ENCODE measurements at places on chromosomes 5 and 9.
A peak's percentile ranks its signal among the peaks of the same experiment; 100 is the strongest.

- no peak for DNase-seq
Observed at GRCh38 chr9:137373611-137373980, 49.4 kb downstream of the EXD3 start.

DNA sequence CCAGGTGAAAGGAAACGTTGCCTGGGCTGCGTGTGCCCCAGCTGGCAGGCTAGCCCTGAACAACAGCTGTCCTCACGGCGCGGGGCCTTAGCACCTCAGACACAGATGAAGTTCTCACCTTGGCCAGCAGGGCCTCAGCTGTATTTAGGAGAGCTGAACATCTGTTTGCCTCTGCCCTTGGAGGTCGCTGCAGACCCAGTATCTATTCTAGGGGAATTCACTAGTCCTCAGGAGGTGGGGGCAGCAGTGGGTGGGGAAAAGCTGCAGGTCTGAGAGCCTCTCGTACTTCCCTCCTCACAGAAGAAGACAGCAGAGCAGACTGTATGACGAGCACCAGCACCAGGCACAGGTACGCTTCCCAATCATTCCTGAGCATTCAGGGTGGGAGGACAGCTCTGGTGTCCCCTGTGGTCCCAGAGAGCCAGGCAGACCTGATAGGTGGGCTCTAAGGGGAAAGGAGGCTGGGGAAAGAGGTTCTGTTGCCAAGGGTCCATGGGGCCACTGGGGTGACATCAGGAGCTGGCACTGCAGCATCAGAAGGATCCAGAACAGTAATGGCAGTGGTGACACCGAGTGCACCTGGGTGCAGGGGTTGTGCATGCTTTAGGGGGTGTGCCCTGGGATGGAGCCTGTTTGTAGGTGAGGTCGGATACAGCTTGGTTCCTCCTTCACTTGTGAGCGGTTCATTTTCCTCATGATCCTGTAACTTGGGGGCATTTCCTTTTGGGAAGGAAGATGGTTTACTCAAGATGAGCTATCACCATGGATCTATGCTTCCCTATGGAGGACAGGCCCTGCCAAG lies 13.8 kb downstream of the CD74 start:
- no peak for DNase-seq

- DNase-seq, result no peak
Observed at GRCh38 chr5:36277521-36278176, 24.1 kb downstream of the RANBP3L start.

GRCh38 chr5:97559827-97560598 lies 377.0 kb upstream of the RIOK2 start:
- DNase-seq, result no peak

- no peak for DNase-seq
Observed at GRCh38 chr9:81387360-81388106, 301.8 kb downstream of the TLE1 start.

- peak; percentile 53 for DNase-seq
Observed at GRCh38 chr5:173984218-173984617, 4.8 kb upstream of the C5orf47 start.

DNA sequence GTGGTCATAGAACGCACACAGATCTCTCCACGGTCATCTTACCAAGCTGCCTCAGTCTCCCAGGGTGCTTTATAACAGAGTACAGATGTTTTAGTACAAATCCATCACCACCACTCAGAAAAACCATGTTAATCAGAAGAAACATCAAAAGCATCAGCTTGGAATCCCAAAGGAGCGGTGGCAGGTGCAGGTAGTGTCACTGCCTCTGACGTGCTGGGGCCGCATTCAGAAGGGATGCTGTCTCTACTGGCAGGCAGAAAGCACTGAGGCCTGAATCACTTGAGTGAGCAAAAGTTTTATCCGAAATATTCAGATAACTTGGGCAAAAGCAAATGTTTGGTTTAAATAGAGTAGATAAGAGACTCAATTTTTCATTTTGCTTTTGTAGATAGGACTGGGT lies 448.4 kb upstream of the ZNF608 start:
- DNase-seq, result no peak

DNA sequence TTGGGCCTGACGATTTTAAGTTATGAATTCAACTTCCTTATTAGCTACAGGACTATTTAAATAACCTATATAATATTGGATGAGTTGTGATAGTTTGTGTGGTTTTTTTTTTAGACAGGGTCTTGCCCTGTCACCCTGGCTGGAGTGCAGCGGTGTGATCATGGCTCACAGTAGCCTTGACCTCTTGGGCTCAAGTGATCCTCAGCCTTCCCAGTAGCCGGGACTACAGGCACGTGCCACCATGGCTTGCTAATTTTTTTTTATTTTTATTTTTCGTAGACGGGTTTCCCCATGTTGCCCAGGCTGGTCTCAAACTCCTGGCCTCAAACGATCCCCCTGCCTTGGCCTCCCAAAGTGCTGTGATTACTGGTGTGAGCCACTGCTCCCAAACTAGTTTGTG lies 17.6 kb downstream of the SPZ1 start:
- DNase-seq, result no peak

DNA sequence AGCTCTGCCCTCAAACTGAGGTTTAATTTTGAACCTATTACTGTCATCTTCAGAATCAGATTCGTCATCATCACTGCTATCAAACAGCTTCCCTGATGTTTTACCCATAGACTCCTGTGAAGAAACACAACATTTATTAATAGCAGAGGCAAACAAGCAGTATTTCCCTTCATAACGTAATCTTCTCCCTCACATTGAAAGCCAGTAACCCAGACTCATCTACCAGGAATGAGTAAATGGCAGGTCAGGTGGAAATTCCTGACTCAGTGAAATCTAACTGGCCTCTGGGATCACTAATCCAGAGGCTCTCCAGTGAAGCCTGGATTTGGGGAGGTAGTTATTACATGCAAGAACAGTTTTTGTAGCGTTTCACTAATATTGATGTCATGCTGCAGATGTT lies 14.6 kb downstream of the NOL8 start:
- DNase-seq, result no peak

- no peak for DNase-seq
Observed at GRCh38 chr5:58890701-58891085, 307.8 kb downstream of the RAB3C start.

GRCh38 chr9:19122490-19123042 lies 4.7 kb downstream of the PLIN2 start:
- no peak for DNase-seq

GRCh38 chr5:179801304-179802206 lies 5.1 kb downstream of the MGAT4B start:
- DNase-seq, result no peak

- no peak for DNase-seq
Observed at GRCh38 chr5:116759860-116760640, 185.4 kb upstream of the SEMA6A start.

- no peak for DNase-seq
Observed at GRCh38 chr9:68975365-68976043, 38.4 kb downstream of the PRKACG start.

GRCh38 chr9:96497117-96497399 lies 47.1 kb downstream of the HABP4 start:
- DNase-seq, result no peak

DNA sequence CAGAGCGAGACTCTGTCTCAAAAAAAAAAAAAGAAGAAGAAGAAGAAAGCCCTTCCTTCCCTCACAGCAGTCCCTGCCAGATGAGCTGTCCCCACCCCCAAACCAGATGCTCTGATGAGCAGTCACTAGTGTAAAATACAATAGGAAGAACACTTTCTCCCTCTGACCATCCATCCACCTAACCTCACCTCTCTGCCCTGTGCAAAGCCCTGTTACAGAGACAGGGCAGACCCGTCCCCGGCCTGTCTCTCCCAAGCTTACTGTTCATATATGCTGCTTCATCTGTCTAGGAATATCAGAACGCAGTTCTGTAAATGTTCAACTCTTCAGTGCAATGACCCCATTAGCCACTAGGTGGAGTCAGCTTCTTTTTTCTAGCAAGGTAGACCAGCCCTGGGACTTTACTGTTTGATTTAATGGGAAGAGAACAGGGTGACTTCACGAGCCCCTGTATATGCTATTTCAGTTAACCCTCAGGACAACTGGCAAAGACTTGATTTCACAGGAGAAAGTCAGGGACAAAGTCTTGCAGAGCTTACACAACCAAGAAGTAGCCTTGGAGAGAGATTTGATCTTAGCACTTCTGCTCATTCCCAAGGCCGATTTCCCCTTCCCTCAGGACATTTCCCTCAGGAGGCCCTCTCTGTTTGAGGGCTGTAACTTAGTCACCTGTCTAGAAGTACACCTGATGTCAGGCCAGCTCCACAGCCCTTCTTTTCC lies 14.9 kb upstream of the FGFR4 start:
- DNase-seq, result peak; percentile 75

- no peak for DNase-seq
Observed at GRCh38 chr5:79474367-79475151, 39.4 kb downstream of the HOMER1 start.

DNA sequence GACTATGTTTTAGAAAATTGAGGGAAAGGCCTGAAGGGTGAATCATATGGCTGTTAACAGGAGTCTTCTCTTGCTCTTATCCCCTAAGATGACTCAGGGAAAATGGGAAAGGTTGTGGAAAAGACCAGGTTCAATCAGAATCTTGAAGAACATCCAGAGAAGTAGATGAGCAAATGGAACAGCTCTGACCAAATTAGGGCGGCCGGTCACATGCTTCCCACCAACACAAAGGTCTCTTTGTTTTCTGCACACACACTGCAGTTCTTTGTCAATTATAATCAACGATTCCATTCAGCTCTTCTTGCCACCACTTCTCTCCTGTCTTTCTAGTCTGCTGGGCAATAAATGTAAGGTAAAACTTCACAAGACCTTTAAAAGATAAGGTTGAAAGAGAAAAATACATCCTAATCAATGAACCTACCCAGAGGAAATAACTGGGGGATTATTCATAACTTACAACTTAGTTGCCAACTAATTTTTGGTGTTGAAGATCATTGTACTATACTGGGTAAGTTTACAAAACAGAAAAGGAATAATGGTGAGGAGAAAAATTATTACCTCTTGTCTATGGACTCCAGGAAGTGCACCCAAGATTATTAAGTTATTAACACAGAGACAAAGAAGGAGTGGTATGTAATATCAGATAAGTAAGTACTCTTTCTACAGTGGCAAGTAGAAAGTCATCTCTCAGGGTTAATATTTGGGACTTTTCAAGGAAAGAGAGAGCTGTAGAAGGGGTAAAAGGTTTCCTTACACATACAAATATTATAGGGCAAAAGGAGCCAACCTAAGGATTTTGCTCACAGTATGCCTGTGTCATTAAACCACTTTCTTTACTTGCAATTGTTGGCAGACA lies 441.9 kb upstream of the PIK3R1 start:
- DNase-seq, result no peak

GRCh38 chr9:16954040-16954439 lies 83.6 kb upstream of the BNC2 start:
- DNase-seq, result no peak

DNA sequence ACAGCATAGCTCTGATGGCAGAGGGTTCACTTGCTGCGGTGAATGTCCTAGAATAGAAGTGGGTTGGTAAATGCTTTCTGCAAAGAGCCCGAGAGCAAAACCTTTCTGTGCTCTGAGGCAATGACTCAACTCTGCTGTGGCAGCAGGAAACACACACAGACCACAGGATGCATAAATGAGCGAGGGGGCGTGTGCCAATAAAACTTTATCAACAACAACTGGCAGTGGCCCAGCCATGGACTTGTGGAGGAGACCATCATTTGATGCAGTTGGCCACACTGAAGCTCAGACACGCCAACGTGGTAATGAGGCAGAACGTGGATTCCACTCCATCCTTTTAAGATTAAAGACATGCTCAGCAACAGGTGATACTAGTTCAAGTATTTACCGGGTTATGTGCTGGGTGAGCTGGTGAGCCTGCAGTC lies 6.8 kb downstream of the MRPL36 start:
- no peak for DNase-seq

GRCh38 chr9:89317282-89317681 lies 1.0 kb upstream of the SECISBP2 start:
- DNase-seq, result no peak

- DNase-seq, result no peak
Observed at GRCh38 chr9:137907776-137908175, 30.2 kb downstream of the CACNA1B start.

DNA sequence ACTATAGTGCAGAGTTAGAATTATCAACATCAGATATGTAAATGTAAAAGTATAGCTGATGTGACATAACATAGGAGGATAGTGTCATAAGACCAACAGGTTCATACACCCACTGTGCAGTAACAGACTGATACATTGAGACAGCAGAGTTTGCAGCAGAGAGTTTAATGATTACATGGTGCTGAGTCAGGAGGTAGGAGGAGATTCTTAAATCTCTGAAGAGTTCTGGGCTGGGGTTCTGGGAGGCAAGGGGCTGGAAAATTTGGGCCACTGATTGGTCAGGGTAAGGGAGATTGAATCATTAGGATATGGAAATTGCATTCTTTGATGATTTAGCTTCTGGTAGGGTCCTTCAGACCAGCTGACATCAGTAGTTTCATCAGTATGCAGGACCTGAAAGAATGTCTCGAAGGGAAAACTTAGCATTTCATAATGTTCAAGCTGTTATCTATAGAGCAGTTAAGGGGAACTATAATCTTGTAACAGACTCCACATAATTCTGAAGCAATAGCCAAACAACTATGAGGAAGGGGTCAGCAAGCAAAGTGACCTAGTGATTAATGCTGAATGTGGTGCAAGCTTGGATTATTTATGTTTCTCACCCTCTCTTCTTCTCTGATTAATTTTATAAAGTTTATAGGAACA lies 35.6 kb downstream of the CCL28 start:
- no peak for DNase-seq

- DNase-seq, result no peak
Observed at GRCh38 chr5:40291338-40291737, 388.4 kb upstream of the PTGER4 start.

GRCh38 chr5:76691467-76692273 lies 24.3 kb upstream of the F2R start:
- no peak for DNase-seq

DNA sequence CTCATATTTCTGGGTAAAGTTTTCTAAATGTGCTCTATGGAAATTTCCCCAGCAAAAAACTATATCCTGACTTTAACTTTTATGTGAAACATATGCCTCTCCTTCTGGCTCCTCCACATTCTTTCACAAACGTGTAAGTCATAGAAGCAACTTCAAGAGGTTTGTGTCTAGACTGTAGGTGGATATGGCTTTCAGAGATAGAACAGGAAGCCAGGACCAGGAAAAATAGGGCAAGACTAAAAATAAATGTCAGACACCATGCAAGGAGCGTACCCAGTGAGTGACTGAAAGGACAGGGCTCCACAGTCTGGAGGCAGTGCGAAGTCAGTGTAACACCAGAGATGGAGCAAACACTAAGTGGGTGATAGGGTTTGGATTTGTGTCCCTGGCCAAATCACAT lies 240.7 kb downstream of the COX7C start:
- DNase-seq, result no peak

GRCh38 chr9:106600955-106601560 lies 261.9 kb upstream of the ZNF462 start:
- no peak for DNase-seq

DNA sequence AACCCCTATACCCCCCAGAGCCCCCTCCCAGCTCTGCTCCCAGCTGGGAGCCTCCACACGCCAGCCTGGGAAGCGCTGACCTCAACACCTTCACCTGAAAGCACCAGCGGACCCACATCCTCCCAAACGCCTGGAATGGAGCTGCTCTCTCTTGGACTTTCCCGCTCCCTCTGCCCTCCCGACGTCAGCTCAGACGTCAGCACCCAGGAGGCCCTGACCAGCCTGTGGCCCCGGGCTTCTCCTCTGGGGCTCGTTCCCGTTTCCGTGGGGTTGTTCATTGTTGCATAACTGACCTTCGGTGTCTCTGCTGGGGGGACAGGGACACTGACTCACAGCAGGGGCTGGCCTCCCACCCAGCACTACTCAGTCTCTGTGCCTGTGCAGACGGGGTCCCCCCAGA lies 35.0 kb upstream of the SLC6A3 start:
- DNase-seq, result no peak

GRCh38 chr9:86176468-86176867 lies 77.1 kb upstream of the GOLM1 start:
- peak; percentile 40 for DNase-seq
